ENCODE measurements at places on chromosomes 4 and X.

- DNase-seq = no peak
Measured at GRCh38 chr4:126888968-126889367, 743.8 kb upstream of the INTU start.

DNA sequence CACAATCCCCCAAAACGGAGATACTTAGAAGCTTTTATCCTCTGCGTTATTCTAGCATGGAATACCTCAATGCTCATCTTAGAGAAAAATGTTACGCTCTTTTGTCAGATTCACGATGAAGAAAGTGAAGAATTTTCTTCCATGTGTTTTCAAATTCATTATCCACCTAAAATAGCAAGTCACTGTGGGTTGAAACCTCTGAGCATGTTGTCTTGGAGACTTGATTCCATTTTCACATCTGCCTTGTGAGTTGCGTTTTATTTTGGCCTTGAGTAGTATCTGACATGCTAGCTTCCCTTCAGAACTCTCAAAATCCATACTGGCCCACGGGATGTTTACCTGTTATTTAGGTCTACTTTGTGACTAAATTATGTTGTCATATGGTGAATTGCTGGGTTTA lies 66.3 kb downstream of the C4orf46 start:
- no peak for DNase-seq

DNA sequence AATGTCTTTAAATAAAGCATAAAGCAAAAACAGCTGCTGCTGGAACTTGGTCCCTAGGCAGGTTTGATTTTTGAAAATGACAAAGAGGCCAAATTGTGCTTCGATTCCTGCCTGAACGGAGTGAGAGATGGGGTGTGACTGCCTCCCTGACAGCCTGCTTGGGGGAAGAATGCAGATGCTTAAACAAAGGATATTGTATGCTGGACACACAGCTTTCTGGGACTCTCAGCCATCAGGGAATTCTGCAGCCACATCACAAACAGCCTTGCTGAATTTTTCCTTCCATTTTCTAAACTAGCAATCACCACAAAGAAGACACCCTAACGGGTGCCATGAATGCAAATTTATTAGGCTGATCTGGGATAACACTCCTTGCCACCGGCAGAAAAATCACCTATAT lies 83.9 kb upstream of the CPEB2 start:
- DNase-seq = no peak

GRCh38 chrX:14030174-14030530 lies 460 bp upstream of the GEMIN8 start:
- DNase-seq = no peak

DNA sequence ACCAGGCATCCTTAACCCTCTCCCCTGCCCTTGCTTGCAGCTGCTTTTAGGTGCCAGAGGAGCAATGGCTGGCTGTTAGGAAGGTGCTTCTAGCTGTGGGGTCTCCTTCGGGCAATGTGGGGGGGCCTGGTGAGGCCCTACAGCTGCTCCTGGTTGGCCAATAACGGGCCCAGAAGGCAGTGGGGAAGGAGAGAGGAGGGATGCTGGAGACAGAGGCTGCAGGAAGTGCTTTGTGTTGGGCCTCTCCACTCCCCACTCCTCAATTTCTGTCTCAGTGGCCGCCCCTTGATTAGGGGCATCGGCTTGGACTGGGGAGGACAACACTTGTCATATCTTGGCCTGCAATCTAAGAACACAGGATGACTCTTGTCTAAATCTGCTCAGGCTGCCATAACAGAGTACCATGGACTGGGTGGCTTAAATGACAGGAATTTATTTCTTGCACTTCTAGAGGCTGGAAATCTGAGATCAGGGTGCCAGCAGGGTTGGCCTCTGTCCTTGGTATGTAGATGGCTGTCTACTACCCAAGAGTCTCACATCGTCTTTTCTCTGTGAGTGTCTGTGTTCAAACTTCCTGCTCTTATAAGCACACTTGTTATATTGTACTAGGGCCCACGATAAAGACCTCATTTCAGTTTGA lies 374.3 kb downstream of the MID1IP1 start:
- DNase-seq = no peak

DNA sequence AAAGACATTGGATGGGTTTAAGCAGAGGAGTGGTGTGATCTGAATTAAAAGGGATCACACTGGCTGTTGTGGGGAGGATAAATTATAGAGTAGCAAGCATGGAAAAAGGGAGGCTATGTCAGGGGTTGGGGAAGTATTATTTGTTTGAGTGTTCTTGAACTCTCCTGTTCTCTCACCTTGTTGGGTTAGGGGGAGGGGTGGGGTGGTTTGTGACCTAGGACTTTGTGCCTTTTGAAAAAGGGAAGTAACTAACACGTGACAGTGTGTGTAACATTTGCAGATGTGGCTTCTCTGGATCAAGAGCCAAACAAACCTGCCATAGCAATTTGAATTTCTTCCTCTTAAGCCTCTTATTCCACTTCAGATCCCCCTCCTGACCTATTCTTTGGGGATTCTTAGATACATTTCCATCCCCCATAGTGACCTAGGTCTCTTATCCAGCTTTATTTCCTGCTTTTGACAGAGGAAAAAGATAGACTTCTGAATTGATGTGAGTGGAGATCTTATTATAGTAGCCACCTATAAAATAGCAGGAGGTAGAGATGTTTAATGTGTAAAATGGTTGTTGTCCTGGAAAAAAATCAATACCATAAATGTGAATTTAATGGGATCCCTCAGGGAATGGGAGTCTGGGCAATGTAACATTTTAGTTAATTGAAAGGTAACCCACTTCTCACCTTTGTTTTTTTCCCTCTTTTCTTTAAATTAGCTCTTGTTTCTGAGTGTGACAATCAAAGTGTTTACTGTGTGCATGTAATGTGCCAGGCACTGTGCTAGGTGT lies 120.4 kb downstream of the CT47B1 start:
- DNase-seq = no peak

DNA sequence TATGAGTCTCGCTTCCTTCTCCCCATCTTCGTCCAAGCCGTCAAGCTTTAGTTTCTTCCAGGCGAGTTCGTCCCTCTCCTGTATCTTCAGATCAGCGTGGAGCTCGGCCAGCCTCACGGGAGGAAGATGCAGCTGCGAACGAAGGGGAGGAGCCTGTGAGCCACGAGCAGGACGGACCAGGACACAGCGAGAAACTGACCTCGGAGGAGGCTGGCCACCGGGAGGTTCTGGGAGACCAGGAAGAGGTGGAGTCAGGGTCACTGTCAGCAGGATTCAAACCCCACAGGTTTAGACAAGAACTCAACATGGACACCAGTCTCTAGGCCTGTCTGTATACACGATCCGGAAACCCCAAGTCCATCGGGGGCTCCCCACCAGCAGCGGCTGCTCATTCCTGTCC lies 7.3 kb downstream of the LRPAP1 start:
- DNase-seq = no peak

- DNase-seq = no peak
Measured at GRCh38 chr4:47342796-47343195, 120.7 kb downstream of the COMMD8 start.

GRCh38 chr4:56927196-56927595 lies 19.5 kb downstream of the REST start:
- DNase-seq = no peak

DNA sequence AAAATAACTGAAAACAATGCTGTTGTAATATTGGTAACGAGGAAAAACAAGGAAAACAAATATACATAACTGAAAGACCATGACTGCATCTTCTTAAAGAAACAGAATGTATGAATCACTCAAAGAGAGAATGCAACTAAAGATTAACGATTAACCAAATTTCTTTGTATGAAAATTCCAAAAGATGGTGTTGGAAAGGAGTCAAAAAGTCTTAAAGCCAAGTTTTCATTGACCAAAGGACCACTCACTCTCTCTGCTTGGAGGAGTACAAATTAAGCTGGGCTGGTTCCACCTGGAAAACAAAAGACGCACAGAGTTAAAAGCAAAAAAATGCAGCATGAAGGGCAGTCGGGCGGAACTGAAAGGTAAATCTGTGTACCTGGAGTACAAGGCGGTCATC lies 1.8 kb downstream of the DCAF12L1 start:
- no peak for DNase-seq

- DNase-seq = no peak
Measured at GRCh38 chr4:122553432-122553831, 67.4 kb downstream of the IL21 start.

DNA sequence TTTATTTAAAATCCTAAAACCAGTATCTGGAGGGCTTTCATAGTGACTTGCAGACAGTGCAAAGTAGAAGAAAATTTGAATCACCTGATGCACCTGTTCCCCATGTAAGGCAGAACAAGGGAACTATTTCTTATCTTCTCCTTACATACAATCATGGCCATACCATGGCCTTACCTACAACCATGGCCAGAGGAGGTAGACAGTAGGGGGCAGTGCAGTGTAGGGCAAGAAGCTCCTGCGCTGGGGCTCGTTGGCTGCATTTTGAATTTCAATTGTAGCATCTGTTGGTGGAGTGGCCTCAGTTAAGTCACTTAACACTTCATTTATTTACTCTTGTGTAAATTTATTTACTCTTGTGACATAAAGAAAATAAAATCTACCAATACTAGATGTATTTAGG lies 33.0 kb downstream of the GALNTL6 start:
- DNase-seq = no peak

DNA sequence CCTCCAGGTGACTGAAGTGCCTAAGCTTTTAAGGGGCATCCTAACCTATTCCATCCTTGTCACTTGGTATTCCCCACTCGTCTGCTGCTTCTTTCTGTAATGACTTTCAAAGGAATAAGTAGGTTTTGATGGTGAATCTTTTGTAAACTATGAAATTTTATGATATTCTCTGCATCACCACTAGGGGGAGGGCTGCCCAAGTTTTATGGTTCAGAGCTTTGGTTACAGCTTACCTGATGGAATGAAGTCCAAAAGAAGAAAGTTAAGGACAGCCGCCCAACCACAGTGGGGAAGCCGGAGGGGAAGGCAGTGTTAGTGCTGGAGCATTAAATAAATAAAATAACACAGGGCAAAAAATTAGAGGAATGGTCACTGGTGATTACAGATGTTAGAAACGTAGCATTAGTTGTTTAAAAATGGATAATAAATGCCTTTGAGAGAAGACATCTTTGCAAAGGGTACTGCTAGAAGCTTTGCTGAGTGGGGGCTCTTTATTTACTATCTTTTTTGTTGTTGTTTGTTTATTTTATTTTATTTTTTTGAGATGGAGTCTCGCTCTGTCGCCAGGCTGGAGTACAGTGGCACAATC lies 204.9 kb downstream of the GBA3 start:
- DNase-seq = no peak

DNA sequence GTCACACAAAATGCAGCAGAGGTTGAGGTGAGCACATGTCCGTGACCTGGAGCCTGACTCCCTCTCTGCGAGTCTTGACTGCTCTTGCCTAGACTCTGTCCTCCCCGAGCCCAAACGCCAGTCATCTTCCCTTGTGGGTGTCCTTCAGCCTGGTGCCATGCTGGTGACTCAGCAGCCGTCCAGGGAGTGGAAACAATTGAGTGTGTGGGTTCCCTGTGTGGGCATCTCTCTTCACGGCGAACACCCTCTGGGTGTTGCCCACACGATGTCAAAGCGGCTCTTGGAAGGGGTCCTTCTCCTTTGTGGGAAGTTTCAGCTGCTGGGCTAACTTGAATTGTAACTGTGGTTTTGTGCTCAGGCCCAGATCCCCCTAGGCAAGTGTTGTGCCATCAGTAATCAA lies 17.5 kb upstream of the MSANTD1 start:
- DNase-seq = no peak

DNA sequence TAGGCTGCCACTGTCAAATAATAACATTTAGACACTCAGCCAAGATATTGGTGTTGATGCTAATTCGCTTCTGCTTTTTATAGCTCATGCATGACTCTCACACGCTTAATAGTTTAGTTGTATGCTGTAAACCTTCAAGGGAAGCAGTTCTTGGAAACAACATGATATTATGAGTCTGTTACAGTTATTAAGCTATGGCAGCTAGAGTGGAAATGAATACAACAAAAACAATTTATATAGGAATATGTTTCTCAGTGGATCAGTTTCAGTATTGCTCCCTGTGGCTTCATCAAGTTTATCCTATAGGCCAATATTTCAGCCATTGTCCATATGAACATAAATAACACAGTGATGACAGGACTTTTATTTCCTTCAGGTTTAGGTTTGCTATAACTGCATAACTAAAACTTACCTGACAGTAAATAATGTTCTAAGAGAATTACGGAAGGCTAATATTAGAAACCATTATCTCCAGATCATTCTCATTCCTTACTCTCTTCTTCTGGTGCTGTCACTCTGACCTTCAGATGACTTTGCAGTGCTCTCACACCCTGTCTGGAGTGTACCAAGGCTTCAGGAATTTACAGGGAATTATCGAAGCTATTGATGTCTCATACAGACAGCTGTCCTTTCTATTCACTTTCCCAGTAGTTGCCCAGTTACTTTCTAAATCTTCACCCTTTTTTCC lies 555.0 kb downstream of the ANKRD50 start:
- no peak for DNase-seq

GRCh38 chr4:53365121-53365485 lies 758 bp downstream of the SCFD2 start:
- no peak for DNase-seq

- no peak for DNase-seq
Measured at GRCh38 chr4:133233922-133234321, 84.8 kb downstream of the PCDH10 start.

DNA sequence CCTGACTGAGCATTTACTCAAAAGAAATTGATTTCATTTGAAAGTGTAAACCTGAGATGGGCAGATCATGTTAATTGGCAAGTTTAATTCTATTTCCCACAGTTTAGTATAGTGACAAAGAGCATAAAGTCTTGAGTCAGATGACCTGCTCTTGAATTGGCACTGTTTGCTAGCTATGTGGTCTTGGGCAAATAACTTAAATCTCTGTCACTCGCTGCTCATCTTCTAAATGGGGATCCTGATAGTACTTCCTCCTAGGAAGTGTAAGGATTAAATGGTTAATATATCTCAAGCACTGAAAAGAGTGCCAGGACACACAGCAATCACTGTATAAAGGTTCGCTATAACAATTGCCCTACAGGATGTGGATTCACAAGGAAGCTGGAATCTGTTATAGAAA lies 242.8 kb upstream of the JADE1 start:
- DNase-seq = no peak

- DNase-seq = no peak
Measured at GRCh38 chr4:106659371-106659770, 290.8 kb upstream of the GIMD1 start.

GRCh38 chrX:102720237-102721168 lies at the start of gene GPRASP3:
Gene GPRASP3 (plus strand): TSS chrX:102720743. CDS start chrX:102748996, 28,253 bp downstream.
- DNase-seq = peak; percentile 12

DNA sequence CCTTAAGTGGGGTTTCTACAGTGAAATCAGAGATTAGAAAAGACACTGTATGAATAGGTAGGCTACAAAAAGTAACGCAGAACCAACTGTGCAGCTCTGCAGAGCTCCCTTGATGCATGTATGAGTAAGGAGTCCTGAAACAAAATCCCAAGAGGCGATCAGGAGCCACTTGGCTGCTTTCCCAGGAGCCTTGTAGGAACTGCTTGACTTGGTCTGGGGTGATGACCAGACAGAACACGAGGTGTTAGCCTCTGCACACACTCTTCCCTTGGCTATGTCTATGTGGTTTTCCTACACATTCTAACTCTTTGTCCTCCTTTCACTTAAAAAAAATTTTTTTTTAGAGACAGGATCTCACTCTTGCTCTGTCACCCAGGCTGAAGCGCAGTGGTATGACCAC lies 22.8 kb upstream of the AP1S2 start:
- no peak for DNase-seq

Measured in stimulated activated CD4-positive, alpha-beta T cell treated with anti-CD3 and anti-CD28 coated beads, TNF-alpha, amount 100 ng/mL, for 1 hour (primary cell).